ENCODE measurements at places on chromosomes 12 and 14.

DNA sequence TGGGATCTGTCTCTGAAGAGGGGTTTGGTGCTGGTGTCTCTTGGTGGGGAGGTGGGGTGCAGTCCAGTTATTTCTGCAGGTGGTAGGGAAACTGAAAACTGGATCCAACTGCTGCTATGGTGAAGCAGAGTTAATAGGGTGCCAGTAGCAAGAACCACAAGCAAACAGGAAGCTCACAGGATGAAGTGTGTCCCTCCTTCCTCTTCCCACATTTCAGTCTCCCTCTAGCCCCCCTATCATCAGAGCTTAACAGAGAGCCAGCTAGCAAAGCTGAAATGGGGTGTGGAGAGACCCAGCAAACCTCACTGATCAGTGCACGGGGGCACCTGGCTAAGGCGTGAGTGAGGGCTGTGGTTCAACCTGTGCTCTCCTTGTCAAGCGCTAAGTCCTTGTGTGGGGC is 69.1 kb upstream of the C12orf71 start:
- DNase-seq: no peak

GRCh38 chr14:24337144-24337823 is 2.4 kb upstream of the ADCY4 start:
- no peak for DNase-seq

- DNase-seq: no peak
Observed at GRCh38 chr12:120468325-120468820, 1.2 kb downstream of the SRSF9 start.

- no peak for DNase-seq
Observed at GRCh38 chr12:47147739-47148138, 68.0 kb upstream of the AMIGO2 start.

- no peak for DNase-seq
Observed at GRCh38 chr12:113469949-113470743, 1.5 kb downstream of the LHX5 start.

DNA sequence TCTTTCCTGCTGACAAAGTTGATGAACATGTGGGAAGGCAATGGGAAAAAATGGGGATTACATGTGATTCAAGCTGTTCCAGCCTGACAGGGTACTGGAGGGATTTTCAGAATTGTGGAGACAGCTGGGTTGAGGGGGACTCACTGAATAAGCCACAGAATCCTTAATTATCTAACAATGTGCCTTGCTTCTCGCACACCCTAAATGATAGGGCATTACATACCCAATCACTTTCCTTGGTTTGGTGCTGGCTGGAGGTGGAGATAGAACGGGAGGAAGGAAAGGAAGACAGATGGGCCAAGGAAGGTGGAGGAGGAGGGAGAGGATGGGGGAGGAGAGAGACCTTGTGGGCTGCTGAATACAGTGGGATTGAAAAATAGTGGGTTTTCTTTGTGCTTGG is 20.7 kb downstream of the PELI2 start:
- no peak for DNase-seq

DNA sequence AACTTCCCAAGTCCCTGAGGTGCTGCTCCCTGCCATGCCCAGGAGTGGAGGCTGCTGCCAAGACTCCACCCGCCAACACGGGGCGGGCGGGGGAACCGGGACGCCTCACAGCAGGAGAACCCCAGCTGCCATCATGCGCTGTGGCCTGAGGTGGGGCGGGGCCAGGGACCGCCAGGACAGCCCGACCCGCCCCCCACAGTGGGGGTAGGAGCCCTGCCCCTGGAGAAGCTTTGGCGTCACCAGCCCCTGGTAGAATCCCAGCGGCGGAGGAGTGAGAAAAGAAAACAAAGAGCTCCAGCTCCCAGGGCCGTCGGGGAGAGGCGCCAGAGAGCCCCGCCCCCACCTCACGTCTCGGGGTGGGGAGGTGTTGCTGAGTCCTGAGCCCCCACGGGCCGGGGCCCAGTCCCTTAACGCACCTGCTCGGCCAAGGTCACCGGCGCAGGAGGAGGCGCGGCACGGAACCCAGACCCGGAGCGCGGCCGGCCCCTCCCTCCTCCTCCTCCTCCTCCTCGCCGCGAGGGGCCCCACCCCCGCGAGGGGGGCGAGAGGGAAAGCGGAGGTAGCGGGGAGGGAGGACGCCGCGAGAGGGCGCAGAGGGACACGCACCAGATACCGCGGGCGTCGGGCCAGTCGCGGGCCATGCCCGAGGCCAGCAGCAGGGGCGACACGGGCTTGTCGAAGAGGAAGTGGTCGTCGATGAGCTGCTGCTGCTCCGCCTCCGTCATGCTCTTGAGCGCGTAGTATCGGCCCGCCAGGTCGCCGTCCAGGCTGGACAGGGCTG is 1.8 kb downstream of the CKB start:
- DNase-seq: no peak

GRCh38 chr12:103773109-103773910 is 67.7 kb downstream of the NT5DC3 start:
- DNase-seq: no peak

GRCh38 chr14:54787261-54787660 is 115.4 kb downstream of the GCH1 start:
- DNase-seq: no peak

- no peak for DNase-seq
Observed at GRCh38 chr12:49923880-49924556, 20.3 kb upstream of the FAIM2 start.

- DNase-seq: no peak
Observed at GRCh38 chr12:124316257-124316900, 21.5 kb downstream of the RFLNA start.

- no peak for DNase-seq
Observed at GRCh38 chr12:47709671-47710070, 3.8 kb upstream of the RPAP3 start.

DNA sequence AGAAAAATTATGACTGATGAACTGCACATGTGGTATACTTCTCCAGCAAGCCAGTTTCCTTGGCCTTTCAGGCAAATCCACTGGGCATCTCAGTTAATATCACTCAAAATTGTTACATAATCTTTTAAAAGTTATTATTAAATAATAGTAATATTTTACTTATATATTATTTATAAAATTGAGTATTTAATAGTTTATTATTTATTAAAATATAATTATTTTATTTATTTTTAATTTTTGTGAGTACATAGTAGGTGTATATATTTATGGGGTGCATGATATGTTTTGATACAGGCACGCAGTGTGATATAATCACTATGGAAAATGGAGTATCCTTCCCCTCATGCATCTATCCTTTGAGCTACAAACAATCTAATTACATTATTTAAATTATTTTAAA is 384.1 kb upstream of the LRFN5 start:
- no peak for DNase-seq

GRCh38 chr12:27899151-27899661 is 73.3 kb downstream of the PTHLH start:
- peak; percentile 76 for DNase-seq

DNA sequence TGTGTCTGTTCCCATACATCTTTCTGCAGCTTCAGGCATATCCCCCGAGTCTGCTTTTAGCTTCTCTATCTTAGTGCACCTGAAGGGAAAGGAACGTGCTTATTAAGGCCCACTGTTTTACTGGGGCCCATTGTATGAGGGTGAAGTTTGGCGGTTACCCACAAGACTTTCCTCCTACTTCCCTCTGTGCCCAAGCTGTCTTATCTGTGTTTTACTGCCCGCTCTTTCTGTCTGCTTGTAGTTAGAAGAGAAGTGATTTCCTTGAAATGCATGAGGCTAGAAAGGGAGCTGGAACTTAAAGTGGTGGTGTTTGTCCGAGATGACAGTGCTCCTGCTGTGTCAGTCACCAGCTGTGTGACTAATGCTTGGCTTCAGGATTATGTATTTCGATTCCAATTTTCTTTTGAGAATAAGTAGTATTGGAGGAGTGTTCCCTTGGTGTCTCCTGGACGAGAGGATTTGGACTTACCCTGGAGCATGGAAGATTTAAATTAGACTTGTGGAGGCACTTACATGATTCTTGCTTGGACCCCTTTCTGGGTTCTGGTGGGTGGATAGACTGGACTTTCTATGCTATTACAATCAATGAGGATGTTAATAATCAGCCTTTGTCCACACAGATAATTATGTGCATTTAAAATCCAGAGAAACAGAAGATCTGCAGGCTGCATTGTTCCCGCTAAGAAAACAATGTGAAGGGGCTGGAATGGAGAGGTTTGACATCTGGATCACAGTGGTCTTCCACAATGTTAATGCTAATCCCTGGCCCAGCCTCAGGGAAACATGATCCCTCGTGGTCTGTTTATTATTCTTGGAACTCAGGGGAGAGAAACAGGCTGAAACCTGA is 13.9 kb upstream of the KRT86 start:
- DNase-seq: no peak

DNA sequence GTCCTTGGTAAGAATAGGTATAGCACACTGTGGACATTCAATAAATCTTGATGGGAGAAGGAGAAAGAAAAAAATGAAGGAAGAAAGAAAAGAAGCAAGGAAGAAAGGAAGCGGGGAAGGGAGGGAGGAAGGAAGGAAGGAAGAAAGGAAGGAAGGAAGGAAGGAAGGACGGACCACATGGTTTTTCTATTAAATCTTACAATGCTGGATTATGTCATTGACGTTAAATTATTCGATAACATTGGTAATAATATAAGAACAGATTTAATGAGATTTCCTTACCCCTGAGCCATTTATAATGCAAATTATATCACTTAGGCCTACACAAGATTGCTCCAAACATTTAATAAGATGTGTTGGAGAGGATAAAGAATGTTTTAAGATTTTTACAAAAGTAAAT is 124.9 kb upstream of the SYT1 start:
- DNase-seq: no peak

DNA sequence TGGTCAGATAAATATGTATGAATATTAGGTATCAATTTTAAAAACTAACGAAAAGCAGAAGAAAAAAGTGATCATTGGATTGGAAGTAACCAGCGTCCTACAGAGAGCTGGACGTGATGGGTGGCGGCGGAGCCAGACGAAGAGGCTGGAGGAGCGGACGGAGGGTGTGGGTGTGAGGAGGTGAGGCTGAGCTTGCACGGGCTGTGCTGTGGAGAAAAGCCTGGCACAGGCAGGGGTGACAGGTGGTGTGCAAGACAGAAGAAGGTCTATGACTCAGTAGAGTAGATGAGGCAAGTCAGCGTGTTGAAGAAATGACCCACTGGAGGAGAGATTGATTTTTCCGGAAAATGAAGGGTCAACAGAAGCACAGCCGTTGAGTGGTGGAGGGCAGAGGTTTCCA is 56.4 kb downstream of the FZD10 start:
- DNase-seq: no peak

DNA sequence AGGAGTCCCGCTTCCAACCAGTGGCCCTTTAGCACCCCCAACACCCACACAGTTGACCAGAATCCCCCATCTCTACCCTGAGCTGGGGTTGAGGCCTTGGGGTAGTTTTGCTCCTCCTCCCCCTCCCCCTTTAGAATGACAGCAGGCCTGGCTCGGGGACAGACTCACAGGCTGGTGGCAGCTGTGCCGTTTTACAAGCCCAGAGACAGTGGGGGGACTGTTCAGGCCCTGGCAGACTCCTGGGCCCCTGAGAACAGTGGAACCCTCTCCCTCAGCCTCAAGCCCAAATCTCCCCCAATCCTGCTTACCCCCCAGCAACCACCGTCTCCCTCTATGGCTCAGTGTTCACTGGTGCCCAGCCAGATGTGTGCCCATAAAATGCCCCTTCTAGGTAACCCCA is 10.1 kb downstream of the TMEM119 start:
- DNase-seq: no peak

GRCh38 chr12:2902272-2902880 is 11.7 kb downstream of the TULP3 start:
- no peak for DNase-seq

- no peak for DNase-seq
Observed at GRCh38 chr12:30930641-30931040, 4.1 kb downstream of the TSPAN11 start.

DNA sequence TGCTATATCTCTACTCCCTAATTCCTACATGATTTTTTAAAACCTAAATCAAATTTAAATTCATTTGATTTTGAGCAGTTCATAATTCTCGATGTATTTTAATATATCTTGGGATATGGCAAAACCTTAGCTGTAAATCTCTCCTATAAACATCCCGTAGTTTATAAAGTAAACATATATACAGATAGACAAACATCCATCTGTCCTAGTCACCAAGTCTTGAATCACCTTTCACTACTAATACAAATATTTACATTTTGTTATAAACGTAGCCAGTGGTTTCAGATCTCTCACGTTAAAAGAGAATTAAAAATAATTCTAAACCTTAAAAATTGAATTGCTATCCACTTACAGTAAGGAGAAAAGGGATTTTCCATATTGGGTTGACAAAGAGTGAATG is 107.0 kb downstream of the TSHR start:
- no peak for DNase-seq

DNA sequence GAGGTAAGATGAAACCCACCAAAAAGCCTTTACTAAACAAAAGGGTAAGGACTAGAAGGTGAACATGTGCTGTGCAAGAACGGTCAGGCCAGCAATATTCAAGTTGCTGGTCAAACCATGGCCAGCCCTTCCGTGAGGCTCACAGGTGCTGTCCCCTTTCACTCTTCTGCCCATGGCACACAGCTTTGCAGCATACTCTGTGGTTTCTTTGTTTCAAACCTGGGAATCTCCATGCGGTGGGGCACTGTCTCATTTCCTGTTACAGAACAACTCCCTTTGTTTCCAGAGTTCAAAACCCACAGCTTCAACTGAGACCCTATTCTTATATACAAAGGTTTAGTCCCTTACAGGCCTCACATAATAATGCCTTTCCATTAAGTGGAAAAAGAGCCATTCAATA is 1.7 kb upstream of the OVCH1 start:
- DNase-seq: no peak

DNA sequence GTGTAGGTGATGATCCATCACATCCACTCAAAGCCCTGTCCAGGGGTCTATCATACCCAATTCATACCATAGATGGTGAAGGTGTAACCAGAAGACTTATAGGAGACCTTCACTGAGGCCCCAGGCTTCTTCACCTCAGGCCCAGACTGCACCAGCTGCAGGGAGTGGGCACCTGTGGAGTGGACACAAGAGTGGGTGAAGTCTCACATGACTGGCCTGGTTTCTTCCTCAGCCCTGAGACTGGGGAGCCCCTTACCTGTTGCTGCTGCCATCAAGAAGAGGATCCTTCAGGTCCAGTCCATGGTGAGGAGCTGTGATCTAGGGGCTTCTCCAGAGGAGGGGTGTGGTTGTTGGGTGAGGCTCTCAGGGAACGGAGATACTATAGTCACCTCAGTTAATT is 851.0 kb downstream of the TMEM121 start:
- no peak for DNase-seq

- no peak for DNase-seq
Observed at GRCh38 chr12:29578070-29578469, 80.6 kb upstream of the OVCH1 start.

- DNase-seq: no peak
Observed at GRCh38 chr12:132014092-132014914, 64.6 kb downstream of the EP400 start.

GRCh38 chr14:50550294-50550693 is 9.7 kb upstream of the ATL1 start:
- DNase-seq: no peak
